ENCODE measurements at places on chromosomes 7 and 10.
A peak's percentile ranks its signal among the peaks of the same experiment; 100 is the strongest.

- no peak for DNase-seq
These were observed 18.7 kb downstream of the MGAM2 start for GRCh38 chr7:142130267-142130666.

DNA sequence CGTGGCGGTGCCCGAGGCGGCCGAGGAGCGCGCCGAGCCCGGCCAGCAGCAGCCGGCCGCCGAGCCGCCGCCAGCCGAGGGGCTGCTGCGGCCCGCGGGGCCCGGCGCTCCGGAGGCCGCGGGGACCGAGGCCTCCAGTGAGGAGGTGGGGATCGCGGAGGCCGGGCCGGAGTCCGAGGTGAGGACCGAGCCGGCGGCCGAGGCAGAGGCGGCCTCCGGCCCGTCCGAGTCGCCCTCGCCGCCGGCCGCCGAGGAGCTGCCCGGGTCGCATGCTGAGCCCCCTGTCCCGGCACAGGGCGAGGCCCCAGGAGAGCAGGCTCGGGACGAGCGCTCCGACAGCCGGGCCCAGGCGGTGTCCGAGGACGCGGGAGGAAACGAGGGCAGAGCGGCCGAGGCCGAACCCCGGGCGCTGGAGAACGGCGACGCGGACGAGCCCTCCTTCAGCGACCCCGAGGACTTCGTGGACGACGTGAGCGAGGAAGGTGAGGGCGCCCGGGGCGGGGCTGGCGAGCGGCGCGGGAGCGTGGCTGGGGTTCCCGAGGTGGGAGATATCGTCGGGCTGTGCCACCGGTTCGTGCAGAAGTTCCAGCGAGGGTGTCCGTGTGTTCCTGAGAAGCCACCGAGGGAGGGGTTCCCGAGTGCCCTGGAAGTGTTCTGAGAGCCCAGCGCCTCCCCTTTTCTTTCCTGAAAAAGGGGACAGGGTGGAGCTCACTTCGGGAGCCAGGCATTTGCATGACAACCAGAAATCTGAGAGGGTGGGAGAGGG, 495 bp downstream of the EIF3B start:
- peak; percentile 22 for DNase-seq

GRCh38 chr10:100146875-100147650, 38.8 kb downstream of the ERLIN1 start:
- no peak for DNase-seq

- no peak for DNase-seq
These were observed 146.0 kb upstream of the AGR3 start for GRCh38 chr7:17027789-17028152.

DNA sequence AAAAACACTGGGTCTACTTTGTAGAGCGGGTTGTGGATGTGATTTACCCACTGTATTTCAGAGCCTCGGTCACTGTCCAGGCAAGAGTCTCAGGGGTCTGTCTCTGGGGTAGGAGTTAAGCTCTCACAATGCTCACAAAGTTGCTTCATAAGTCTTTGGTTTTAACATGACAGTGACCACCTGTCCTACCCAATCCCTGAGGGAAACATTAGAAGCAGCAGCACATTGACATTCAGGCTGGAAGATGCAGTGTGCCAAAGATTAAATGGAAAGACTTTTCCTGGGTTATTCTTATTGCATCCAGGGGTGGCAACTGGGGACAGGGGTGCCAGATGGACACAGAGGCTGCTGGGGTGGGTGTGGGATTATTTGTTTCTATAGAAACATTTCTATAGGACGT, 330.0 kb downstream of the RNLS start:
- DNase-seq = no peak
